ELR (cell line): ENCODE measurements at places on chromosomes 3 and 15.

DNA sequence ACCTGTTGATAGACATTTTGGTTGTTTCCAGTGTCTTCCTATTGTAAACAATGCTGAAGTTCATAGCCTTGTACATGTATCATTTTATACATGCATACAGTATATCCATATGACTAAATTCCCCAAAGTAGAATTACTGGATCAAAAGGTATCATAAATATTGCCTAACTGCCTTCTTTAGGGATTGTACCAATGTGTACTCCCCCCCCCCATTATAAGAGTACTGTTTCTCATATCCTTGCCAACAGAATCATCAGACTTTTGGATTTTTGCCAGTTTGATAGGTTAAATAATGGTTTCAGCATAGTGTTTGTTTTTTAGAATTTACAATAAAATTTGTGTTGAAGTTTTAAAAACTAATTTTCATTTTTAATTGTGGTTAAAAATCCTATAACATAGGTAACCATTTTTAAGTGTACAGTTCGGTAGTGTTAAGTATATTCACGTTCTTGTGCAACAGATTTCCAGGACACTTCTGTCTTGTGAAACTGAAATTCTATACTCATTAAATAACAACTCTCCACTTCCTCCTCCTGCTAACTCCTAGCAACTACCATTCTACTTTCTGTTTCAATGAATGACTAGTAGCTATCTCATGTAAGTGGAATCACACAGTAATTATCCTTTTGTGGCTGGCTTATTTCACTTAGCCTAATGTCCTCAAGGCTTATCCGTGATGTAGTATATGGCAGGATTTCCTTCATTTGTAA is 30.8 kb upstream of the MAP3K13 start:
- peak; percentile 67 for DNase-seq

GRCh38 chr15:92879949-92880725 is 20.0 kb upstream of the CHD2 start:
- DNase-seq, result no peak

GRCh38 chr3:150610785-150611184 is 7.7 kb downstream of the SELENOT start:
- DNase-seq, result no peak

GRCh38 chr15:66261056-66261455 is 7.5 kb upstream of the MEGF11 start:
- DNase-seq, result no peak

- no peak for DNase-seq
These were observed 7.1 kb downstream of the RMDN3 start for GRCh38 chr15:40747685-40748631.

DNA sequence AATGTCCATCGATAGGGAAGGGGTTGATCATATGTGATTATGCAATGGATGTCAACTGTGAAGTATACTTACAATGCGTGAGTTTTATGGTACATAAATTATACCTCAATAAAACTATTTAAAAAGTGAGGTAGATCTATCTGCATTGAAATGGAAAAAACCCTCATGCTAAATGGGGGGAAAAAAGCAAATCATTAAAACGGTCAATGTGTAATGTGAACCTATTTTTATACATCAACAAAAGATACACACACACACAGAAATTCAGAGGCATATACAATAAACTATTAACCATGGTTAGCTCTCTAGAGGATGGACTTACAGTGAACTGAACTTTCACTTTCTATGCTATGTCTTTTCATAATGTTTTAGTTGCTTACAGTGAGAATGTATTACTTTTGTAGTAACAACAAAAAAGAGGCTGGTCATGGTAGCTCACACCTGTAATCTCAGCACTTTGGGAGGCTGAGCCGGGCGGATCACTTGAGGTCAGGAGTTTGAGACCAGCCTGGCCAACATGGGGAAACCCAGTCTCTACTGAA is 23.1 kb downstream of the STIMATE start:
- DNase-seq, result no peak

- peak; percentile 31 for DNase-seq
These were observed 16.5 kb downstream of the POLQ start for GRCh38 chr3:121529308-121529707.

DNA sequence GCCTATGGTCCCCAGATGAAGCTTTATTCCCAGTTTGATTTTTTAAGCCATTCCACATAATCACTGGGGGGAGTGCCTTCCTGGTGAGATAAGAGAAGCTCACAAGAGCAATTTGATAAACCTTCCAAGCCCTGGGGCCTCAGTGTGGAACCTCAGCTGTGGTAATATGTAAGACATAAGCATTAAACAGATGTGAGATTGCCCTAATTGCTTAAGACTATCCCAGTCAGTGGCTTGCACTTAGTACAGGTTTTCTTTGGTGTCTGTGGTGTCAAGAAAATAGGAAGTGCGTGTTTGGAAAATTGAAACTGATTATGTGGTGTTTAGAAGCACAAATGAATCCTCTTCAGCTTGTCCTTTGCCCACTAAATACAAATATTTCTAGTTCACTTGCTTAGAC is 54.3 kb downstream of the LRRN1 start:
- DNase-seq, result no peak

DNA sequence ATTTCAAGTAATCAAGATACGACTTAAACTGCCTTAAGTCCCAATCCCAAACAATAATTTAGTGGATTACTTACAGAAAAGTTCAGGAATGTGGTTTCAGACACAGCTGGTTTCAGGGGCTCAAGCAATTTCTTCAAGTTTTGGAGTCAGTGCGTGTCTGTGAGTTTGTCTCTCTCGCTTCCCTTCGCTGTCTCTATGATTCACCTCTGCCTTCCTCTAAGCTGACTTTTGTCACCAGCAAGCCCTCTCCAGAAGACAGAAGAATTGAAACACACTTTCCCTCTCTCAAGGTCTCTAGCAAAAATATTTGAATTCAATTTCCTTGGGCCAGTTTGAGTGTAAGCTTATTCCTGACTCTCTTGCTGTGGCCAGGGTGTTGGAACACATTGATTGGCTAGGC is 392.4 kb downstream of the EDEM1 start:
- DNase-seq, result no peak

- no peak for DNase-seq
These were observed 109.8 kb upstream of the TBC1D5 start for GRCh38 chr3:17852217-17852616.

GRCh38 chr3:177547711-177548350 is 350.5 kb upstream of the TBL1XR1 start:
- no peak for DNase-seq

GRCh38 chr3:55501905-55502304 is 14.8 kb upstream of the WNT5A start:
- peak; percentile 55 for DNase-seq

GRCh38 chr3:152271501-152272236 is 2.9 kb downstream of the MBNL1 start:
- DNase-seq, result no peak

DNA sequence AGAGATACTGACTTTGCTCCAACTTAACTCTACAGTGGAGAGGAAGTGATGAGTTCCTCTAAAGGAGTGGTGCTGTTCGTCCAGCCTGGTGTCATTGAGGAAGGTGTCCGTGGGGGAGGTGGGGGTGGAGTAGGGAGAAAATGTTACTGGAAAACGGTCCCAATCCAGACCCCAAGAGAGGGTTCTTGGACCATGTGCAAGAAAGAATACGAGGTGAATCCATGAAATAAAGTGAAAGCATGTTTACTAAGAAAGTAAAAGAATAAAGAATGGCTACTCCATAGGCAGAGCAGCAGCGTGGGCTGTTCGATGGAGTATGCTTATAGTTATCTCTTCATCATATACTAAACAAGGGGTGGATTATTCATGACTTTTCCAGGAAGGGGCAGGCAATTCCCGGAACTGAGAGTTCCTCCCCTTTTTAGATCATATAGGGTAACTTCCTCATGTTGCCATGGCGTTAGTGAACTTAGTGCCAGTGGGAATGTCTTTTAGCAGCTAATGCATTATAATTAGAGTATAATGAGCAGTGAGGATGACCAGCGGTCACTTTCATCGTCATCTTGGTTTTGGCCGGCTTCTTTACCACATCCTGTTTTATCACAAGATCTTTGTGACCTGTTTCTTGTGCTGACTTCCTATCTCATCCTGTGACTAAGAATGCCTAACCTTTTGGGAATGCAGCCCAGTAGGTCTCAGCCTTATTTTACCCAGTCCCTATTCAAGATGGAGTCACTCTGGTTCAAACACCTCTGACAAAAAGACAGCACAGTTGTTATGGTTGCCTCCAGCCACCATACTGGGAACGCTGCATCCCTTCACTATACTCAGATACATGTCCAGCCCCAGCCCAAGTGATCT is 38.6 kb downstream of the CLEC3B start:
- peak; percentile 97 for DNase-seq

GRCh38 chr15:31271711-31272557 is 54.7 kb upstream of the KLF13 start:
- DNase-seq, result no peak

GRCh38 chr3:49738067-49738713 is 14.4 kb upstream of the GMPPB start:
- no peak for DNase-seq

- DNase-seq, result no peak
These were observed 88.2 kb downstream of the RBPMS2 start for GRCh38 chr15:64687172-64687571.

DNA sequence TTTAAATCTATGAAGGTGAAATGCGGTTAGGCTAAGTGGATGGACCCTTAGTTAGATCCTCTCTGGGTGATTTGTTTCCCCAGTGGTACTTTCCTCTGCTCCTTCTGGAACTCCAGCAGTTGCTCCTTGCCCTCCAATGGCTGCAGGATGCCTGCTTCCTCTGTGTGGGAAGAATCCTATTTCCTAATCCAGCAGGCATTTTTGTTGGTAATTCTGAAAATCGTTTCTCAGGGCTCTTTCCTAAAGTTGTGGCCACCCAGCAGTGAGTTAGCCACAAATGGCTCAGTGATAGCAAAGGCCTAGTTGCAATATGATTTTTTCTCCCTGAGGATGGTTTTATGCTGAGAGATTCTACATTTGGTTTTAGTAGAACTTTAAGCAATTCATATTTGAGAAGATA is 332.3 kb upstream of the C2CD4B start:
- no peak for DNase-seq

DNA sequence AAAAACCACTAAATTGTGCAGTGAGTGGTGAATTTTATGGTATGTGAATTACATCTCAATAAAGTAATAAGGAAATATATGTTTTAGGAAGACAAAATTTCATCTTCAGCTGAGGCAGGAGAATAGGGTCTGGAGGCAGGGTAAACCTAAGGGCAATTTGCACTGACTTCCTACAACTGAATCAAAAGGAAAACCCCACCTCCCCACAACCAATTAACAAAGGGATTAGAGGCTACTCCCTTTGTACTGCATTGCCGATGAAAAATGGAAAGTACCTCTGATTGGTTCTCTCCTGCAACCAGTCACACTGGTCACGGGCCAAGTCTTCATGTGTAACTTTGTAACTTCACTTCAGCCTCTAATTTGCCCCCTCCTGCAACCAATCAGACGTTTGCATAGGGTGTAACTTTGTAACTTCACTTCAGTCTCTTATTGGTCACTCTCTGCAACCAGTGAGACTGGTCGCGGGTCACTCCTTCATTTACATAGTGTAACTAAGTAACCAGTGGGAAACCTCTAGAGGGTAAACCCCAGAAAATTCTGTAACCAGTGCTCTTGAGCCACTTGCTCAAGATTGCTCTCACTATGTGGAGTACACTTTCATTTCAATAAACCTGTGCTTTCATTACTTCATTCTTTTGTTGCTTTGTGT is 244.5 kb downstream of the CNTN4 start:
- no peak for DNase-seq

GRCh38 chr3:98778852-98779413 is 15.8 kb downstream of the ST3GAL6 start:
- peak; percentile 76 for DNase-seq

DNA sequence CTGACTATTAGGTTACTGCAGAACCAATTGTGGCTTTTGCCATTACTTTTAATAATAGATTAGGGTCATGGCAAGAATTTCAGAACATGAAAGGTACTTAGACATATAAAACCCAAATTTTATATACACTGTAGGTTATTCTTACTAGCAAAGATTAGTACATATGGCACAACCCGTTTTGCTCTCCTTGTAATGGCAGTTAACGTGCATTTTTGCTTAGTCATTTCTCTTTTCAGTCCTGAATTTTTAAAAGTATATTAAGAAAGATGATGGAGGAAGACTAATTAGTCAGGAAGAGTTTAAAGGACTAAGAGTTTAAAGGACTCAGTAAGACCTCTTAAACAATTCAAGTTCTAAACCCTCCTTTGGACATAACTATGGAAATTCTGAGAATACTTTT is 114.0 kb downstream of the PEAK1 start:
- no peak for DNase-seq

- no peak for DNase-seq
These were observed 121.2 kb downstream of the ETFA start for GRCh38 chr15:76190070-76190564.

GRCh38 chr15:69217381-69217780 is 56.9 kb downstream of the GLCE start:
- DNase-seq, result no peak

- DNase-seq, result peak; percentile 67
These were observed 229.9 kb downstream of the THRB start for GRCh38 chr3:24264748-24265158.

DNA sequence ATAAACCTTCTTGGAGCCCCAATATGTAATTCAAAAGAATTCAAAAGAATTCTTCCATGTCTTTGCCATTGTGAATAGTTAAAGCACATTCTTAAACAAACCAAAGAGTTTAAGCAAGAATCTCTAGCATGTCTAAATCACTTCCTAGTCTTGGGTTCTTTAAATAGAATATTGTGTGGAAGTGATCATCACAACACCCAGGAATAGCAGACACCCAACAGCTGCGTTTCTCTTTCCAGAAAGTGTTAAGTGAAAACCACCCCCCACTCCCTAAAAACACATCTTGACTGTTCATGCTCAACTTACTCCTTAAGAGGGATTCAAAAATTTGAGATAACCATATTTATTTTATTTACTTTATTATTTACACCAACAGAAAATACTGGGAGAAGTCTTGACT is 24.1 kb upstream of the CAPN7 start:
- no peak for DNase-seq

DNA sequence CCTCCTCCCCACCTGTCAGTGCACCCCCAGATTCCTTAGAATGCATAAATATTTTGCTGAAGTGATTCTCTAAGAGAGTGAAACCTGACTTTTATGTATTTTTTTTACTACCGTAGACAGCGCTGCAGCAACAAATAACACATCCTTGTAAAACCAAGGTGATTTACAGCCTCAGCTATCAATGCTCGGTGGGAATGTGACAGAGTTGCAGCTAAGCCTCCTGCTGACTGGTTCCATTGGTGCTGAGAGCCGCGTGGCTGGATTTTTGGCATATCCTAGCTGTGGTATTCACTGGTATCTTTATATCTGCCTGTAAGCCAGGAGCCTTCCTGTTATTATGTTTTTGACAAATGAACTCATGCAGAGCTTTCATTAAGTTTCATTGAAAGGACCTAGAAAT is 11.0 kb downstream of the FGD5 start:
- DNase-seq, result no peak

DNA sequence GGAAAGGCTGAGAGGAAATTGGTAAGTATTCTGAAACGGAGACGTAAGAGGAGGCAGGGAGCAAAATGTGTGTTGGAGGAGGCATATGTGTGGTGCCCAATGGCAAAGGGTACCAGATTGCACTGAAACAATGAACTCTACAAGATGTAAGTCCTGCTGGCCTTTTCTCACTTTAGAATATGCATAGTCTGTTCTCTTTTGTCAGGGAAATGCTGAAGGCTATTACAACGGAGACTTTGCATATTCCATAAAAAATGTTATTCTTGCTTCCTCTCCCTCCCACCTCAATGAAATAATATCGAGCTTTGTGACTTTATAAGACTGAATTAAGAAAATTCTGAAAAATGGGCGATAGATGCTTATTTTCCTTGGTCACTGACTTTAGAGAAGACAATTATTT is 85.9 kb downstream of the PEX5L start:
- DNase-seq, result no peak
